ENCODE measurements at places on chromosomes 7 and 10. TPM values are rescaled to one million over a fixed set of nuclear protein-coding genes. Genes with fewer than 3 reads are reported as not detected.

DNA sequence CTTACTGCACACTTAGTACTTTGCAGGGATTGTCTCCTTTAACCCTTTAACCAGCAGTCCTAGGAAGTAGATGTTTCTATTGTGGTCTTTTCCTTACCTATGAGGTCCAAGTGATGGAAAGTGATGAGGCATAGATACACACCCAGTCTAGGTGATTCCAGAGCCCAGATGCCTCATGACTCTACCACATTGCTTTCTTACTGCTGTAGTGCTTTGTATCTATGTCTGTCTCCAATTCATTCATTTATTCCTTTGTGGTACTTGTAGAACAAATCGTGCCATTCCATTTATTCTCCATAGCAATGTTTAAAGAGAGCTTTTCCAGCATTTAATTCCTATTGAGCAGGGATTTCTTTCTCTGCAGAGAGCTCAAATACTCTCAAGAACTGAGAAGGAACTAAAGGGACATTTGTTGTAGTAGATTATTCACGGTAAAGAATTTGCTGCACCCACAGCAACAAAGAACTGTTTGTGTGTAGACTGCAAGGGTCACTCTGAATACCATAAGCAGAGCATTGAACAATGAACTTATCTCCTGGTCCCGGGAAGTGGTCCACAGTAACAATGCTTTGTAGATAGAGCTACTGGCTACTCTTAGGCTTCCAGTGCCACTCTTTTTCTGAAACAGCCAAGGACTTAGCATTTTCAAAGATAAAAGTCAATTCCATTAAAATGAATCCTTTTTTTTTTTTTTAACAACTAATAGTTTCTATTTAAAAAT is 337.0 kb downstream of the PTEN start:
- H3K27me3 ChIP-seq, result no peaks in the 10 kb centered on the region
- no peak overlapping the region for H3K4me3 ChIP-seq

- peaks cover 22% of the 10 kb centered on the region for H3K4me1 ChIP-seq
- no peaks in the 10 kb centered on the region for H3K27me3 ChIP-seq
- H3K27ac ChIP-seq, result peak overlapping the region; percentile 53
- no peak overlapping the region for H3K4me3 ChIP-seq
- DNase-seq, result no peak
Observed at GRCh38 chr10:102802920-102803534, 34.2 kb downstream of the CYP17A1 start.

DNA sequence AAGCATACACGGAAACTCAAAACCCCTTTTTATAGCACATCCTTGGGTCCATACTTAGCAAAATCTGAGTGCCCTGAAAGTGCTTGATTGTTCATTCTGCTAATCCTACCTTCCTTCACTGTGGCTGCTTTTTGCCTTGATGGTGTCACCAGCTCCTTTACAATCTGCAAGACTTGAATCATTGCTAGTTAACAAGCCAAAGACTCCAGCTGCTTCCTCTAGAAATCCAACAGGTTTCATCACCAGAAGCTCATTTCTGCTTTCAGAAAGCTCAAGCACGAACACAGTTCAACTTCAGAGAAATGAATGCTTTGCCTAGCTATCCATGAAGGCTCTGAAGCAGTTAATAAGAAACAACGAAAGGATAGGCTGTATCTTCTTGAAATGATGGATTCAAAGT is 38.0 kb downstream of the USP6NL start:
- no peak for DNase-seq
- H3K4me1 ChIP-seq, result no peaks in the 10 kb centered on the region
- H3K4me3 ChIP-seq, result no peak overlapping the region
- H3K27ac ChIP-seq, result no peak overlapping the region
- H3K36me3 ChIP-seq, result no peaks in the 10 kb centered on the region

DNA sequence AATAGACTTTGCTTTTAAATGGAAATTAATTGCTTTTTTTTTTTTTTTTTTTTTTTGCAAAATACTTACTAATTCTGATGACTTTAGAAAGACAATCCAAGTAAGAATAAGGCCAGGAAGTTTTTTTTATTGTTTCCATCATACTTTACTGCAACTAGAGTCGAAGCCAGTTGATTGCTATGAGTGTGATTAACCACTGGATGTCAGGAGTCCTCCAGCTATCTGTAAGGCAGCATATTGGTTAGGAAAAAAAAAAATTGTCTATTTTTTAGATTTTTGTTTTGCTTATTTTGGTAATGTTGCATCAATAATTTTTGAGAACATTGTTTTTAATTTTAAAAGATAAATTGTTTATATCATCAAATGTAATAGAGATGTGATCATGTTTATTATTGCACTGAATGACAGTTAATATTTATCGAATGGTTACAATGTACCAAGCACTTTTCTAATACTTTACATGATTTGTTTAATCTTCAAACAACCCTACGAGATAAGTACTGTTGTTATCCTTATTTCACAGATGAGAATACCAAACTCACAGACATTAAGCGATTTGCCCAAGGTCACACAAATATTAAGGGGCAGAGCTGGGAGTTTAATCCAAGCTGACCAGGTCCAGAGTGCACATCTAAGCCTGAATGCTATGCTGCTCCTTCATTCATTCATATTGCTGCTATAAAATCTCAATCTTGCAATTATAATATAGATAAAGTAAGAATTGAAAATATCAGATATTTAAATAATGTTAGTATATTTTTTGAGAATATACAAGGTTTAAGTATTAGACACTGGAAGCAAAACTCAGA is 19.9 kb upstream of the LMOD2 start:
- DNase-seq, result no peak
- H3K36me3 ChIP-seq, result no peaks in the 10 kb centered on the region
- H3K27ac ChIP-seq, result no peak overlapping the region
- no peak overlapping the region for H3K4me3 ChIP-seq
- H3K27me3 ChIP-seq, result no peaks in the 10 kb centered on the region

DNA sequence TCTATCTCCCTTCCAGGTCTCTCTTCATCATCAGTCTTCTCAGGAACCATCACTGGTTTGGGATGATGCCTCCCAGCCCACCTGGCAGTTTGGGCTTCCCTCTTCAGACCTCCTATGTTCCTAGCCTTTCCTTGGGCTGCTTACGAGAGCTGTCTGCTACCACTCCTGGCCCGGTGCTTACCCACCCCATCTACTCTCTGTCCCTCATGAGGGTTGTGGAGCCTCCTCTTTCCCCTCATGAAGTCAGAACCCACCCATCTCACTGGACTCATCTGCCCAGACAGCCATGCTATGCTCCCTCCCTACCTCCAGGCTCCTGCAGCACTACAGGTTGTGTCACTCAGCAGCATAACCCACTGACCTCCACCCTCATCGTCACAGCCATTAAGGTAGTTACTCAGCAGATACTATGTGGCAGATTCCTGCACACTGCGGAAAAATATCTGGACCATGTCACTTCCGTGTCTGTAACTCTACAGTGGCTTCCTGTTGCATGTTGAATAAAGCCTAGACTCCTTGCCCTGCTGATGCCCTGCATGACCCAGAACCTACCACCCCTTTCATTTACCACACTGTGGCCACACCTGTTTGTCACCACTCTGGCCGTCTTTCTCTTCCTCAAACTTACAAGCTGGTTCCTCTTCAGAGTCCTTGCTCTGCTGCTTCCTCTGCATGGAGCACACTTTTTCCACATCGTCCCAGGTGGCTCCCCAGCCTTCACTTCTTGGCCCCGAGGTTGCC is 2.0 kb downstream of the DBNL start:
- DNase-seq, result no peak
- H3K36me3 ChIP-seq, result peaks cover 9% of the 10 kb centered on the region
- peaks cover 13% of the 10 kb centered on the region for H3K4me1 ChIP-seq
- H3K27me3 ChIP-seq, result no peaks in the 10 kb centered on the region

GRCh38 chr7:69776611-69777010 is 178.3 kb downstream of the AUTS2 start:
- H3K27me3 ChIP-seq, result no peaks in the 10 kb centered on the region
- no peak overlapping the region for H3K27ac ChIP-seq
- H3K4me3 ChIP-seq, result no peak overlapping the region
- no peaks in the 10 kb centered on the region for H3K4me1 ChIP-seq
- no peak for DNase-seq

- H3K4me1 ChIP-seq, result no peaks in the 10 kb centered on the region
- DNase-seq, result no peak
- no peak overlapping the region for H3K4me3 ChIP-seq
- no peaks in the 10 kb centered on the region for H3K36me3 ChIP-seq
Observed at GRCh38 chr10:110684800-110685446, 40.8 kb downstream of the RBM20 start.

DNA sequence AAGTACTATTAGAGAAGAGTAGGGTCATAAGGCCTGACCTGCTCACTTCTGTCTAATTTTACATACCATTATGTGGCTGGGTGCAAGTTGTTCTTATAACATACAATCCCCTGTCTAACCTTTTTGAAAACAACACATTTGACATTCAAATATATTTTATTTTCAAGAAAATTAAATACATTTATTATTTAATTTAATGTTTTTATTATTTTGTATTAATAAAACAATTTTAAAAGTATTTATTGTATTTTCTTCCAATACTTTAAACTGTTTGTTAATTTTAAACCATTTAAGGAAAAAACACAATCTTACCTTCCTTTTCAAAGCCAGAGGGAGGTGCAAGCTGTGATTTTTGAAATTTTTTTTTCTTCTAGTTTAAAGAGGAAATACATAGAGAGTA is 232.8 kb downstream of the KCND2 start:
- no peaks in the 10 kb centered on the region for H3K36me3 ChIP-seq
- no peak for DNase-seq
- H3K4me1 ChIP-seq, result no peaks in the 10 kb centered on the region
- H3K4me3 ChIP-seq, result no peak overlapping the region

DNA sequence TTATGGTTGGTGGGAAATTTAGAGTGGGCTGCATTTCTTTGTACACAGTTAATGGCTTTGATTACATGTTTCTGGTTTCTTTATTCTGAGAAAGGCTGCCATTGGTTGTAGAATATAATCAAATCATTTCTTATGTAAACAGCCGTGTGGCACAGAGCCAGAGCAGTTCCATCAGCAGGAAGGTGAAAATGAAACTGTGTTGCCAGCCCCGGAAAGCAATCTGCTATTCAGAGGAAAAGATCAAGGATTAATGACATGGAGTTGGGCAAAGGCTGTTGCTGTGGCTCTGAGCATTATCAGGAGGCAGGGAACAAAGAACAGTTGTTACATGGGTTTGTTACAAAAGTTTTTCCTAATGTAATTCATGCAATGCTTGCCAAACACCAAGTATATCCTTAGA is 74.2 kb upstream of the ZNF716 start:
- no peak for DNase-seq
- no peaks in the 10 kb centered on the region for H3K27me3 ChIP-seq
- no peaks in the 10 kb centered on the region for H3K4me1 ChIP-seq
- H3K4me3 ChIP-seq, result no peak overlapping the region

GRCh38 chr10:74706966-74707365 is 119.4 kb upstream of the KAT6B start:
- H3K4me3 ChIP-seq, result no peak overlapping the region
- H3K27ac ChIP-seq, result no peak overlapping the region
- H3K36me3 ChIP-seq, result no peaks in the 10 kb centered on the region

GRCh38 chr10:649798-650440 is 39.5 kb downstream of the DIP2C start:
- H3K4me1 ChIP-seq, result no peaks in the 10 kb centered on the region
- peak overlapping the region; percentile 63 for H3K27ac ChIP-seq
- no peaks in the 10 kb centered on the region for H3K27me3 ChIP-seq
- H3K36me3 ChIP-seq, result no peaks in the 10 kb centered on the region

- no peaks in the 10 kb centered on the region for H3K36me3 ChIP-seq
- no peak overlapping the region for H3K27ac ChIP-seq
- H3K4me3 ChIP-seq, result no peak overlapping the region
- no peaks in the 10 kb centered on the region for H3K27me3 ChIP-seq
Observed at GRCh38 chr7:85529201-85529600, 342.3 kb upstream of the SEMA3D start.

DNA sequence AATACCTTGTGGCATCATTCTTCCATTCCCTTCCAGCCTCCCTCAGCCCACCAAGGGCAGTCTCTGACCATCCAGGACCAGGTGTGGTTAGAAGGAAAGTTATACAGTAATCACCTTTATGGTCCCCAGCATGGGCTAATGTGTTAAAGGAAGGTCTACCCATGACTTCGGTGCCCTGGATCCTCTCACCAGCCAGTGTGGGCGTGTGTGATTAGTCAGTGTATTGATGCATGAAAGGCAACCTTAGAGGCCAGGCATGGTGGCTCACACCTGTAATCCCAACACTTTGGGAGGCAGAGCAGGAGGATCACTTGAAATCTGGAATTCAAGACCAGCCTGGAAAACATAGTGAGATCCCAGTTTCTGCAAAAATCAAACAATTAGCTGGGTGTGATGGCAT is 88.9 kb downstream of the APBB1IP start:
- H3K4me1 ChIP-seq, result no peaks in the 10 kb centered on the region
- no peaks in the 10 kb centered on the region for H3K36me3 ChIP-seq
- H3K27ac ChIP-seq, result no peak overlapping the region

DNA sequence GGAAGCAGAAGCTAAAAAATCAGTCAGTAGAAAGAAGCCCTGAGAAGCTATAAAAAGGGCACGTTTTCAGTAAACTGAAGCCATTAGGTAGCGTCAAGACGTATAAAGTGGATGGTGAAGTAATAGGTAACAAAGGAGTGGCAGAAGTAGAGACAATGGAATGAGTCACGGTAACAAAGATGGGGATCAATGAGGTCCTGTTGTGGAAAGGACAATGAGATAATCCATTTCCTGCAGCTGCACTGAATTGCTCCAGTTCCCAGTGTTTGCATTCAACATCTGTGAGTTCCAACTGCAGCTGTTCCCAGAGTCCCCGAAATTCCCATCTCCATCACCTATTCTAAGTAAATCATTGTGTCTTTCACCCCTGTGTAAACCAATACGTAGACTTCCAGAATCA is 4.8 kb upstream of the HYCC1 start:
- no peaks in the 10 kb centered on the region for H3K4me1 ChIP-seq
- no peak overlapping the region for H3K4me3 ChIP-seq
- no peaks in the 10 kb centered on the region for H3K36me3 ChIP-seq
- no peak overlapping the region for H3K27ac ChIP-seq
- no peaks in the 10 kb centered on the region for H3K27me3 ChIP-seq
- DNase-seq, result no peak

- no peaks in the 10 kb centered on the region for H3K36me3 ChIP-seq
- H3K4me1 ChIP-seq, result peaks cover 3% of the 10 kb centered on the region
- peaks cover 14% of the 10 kb centered on the region for H3K27me3 ChIP-seq
- no peak overlapping the region for H3K4me3 ChIP-seq
- H3K27ac ChIP-seq, result no peak overlapping the region
Observed at GRCh38 chr10:101776161-101776817, 375 bp upstream of the FGF8 start.

The ARMC3 gene
- not detected for total RNA-seq

The CYP3A5 gene
- total RNA-seq, result 80.5 TPM

The CLCN1 gene
- not detected for total RNA-seq

The SPDYE18 gene
- total RNA-seq, result 4.1 TPM

The TCAF1 gene
- 89.8 TPM for total RNA-seq

The UBN2 gene
- total RNA-seq, result 13.9 TPM

The COL17A1 gene
- 47.6 TPM for total RNA-seq

The PSD gene
- total RNA-seq, result 10.9 TPM

The GPR158 gene
- total RNA-seq, result 1.5 TPM

The HPS6 gene
- total RNA-seq, result 26.1 TPM

The UCN3 gene
- not detected for total RNA-seq

The CDK1 gene
- total RNA-seq, result 5.7 TPM

The SPAM1 gene
- total RNA-seq, result 0.62 TPM

The PPP1R17 gene
- not detected for total RNA-seq

Data from prostate gland (tissue), 2 donors.